Breast epithelium (tissue), 4 donors: ENCODE measurements at places on chromosomes 3 and 15. TPM values are rescaled to one million over a fixed set of nuclear protein-coding genes. Genes with fewer than 3 reads are reported as not detected.
A peak's percentile ranks its signal among the peaks of the same experiment; 100 is the strongest.

- DNase-seq, result no peak
Measured at GRCh38 chr3:45597171-45597570, 2.6 kb downstream of the LIMD1 start.

- no peak for DNase-seq
Measured at GRCh38 chr3:117708601-117709000, 999.0 kb downstream of the TUSC7 start.

GRCh38 chr3:102979191-102979590, 544.4 kb downstream of the ZPLD1 start:
- DNase-seq, result no peak

Gene RAB11A
- total RNA-seq, result 147 TPM

DNA sequence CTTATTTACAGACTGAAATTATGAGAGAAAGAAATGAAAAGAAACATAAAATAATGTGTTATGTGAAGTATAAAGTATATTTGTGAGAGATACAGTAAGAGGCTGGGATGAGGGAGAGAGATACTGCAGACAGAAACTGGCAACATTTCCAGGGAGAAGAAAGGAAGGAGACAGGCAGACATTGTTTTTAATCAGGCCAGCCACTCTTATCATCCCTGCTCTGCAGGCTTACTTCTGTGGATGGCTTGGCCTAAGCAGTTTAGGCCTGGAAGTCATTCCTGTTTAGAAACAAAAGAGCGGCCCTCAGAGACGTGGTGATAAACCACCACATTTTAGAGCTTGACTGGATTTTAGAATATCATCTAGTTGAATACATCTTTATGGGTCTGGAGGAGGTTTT, 12.4 kb downstream of the PCCB start:
- no peak for DNase-seq

GRCh38 chr3:99143493-99143892, 242.0 kb upstream of the DCBLD2 start:
- DNase-seq, result no peak

DNA sequence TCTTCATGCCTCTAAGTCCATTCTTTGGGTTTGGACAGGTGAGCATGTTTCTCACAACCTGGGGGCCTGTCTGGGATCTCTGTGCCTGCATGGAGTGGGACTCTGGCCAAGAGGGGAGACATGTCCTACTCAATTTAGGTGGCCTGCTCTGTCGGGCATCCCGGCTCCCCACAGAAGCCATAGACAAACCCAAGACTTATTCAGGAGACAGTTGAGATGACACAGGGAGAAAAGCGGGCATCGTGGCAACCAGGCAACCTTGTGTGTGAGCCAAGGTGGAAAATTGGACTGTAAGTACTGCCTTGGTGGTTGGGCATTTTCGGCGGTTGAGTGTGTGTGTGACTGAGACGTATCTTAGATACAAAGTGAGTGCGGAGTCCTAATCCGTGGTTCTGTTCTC, 40.5 kb downstream of the PPCDC start:
- DNase-seq, result no peak

DNA sequence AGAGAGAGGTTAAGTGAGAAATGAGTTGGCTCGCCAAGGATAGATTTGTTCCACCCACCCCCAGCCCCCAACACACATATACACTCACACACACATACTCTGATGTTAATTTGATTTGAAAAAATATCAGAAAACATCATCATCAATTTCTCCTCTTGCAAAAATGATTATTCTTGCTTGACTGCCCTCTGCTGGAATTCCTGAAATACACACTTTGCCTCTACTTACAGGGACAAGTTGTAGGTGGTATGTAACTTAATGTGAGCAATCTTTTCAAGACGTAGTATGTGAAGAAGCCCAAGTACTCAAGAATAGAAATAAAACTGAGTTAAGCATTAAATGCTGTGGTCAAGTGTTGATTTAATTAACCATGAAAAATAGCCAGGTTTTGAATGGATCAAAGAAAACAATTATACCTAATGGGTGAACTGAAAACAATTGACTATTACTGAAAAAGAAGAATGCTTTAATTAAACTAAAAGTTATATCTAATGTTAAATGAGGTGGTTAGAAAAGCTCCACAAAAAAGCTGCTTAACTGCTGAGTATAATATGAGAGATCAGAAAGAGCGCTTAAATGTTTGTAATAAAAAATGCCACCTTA, 46.6 kb upstream of the MDFIC2 start:
- DNase-seq, result no peak

Gene CFAP100
- total RNA-seq, result not detected

DNA sequence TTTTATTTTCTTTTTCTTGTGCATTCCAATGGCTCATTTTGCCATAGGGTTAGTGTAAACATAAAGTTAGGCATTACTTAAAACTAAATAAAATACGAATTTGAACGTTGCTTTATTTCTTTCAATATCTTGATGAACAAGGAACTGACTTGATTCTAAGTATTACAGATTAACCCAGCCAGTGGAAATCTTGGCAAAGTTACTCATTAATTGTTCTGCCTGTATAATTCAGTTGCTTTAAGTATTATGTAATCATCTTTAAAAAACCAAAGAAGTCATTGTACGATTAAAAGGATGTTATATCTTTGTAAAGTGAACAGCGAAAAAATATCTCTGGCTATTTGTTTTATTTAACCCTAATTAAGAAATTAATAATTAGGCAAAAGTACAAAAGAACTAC, 737.9 kb upstream of the BCHE start:
- no peak for DNase-seq

GRCh38 chr3:80553211-80553610, 785.4 kb upstream of the ROBO1 start:
- DNase-seq, result no peak

Gene GRK7
- not detected for total RNA-seq

Gene GATM
- 31.5 TPM for total RNA-seq

Gene ZCWPW2
- 1.3 TPM for total RNA-seq

GRCh38 chr3:99953596-99953995, 135.9 kb downstream of the CMSS1 start:
- DNase-seq, result no peak

- DNase-seq, result no peak
Measured at GRCh38 chr15:41281236-41281635, 50.2 kb downstream of the CHP1 start.

- no peak for DNase-seq
Measured at GRCh38 chr3:185844051-185844450, 19.2 kb upstream of the IGF2BP2 start.

GRCh38 chr3:11562277-11562881, 81.3 kb downstream of the VGLL4 start:
- no peak for DNase-seq

DNA sequence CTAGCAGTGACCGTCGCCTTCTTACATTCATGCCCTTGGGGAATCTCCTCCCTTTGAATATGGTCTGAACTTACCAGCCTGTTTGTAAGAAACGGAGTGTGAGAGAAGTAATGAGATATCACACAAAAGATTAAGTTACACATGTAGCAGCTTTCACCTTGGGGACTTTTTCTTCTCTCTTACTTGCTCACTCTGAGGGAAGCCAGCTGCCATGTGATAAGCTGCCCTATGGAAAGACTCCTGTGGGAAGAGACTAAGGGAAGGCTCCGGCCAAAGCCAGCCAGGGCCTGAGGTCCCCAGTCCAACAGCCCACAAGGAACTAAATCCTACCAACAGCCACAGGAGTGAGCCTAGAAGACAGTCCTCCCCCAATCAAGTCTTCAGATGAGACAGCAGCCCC, 190.4 kb upstream of the TSC22D2 start:
- DNase-seq, result no peak

DNA sequence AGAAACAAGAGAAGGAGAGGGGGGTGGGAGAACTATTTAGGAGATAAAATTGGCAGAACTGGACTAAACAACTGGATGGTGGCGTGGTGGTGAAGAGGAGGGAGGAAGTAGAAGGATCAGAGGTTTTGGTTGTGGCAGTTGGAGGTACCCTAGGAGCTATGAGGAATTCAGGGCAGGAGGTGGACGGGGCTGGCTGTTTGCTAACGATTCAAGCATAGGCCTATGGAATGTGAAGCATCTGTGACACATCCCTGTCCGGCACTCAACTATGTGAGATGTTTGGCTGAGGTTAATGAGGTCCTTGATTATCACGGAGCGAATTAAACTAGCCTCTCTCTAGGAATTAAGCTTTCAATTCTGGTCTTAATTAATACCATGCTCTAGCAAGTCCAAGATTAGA, 13.5 kb downstream of the TARS3 start:
- DNase-seq, result no peak

Gene TMC3
- 1.6 TPM for total RNA-seq

Gene GHSR
- not detected for total RNA-seq

DNA sequence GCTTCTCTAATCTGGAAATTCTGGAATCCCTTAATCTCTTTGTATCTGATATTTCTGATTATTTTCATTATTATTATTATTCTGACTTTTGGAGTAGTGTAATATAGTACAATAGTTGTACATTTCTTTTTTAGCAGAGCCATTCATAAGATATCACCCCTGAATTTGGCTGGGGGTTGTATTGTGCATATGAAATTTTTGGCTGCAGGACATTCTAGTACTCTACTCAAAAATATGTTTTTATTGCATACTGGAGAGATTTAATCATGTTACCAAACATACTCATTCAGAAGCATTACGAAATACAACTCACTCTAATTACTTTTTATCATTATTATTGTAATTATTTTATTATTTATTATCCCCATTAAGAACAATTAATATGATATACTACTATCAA, 589.7 kb upstream of the KCNMB2 start:
- DNase-seq, result no peak

GRCh38 chr15:38708672-38709180, 144.1 kb upstream of the RASGRP1 start:
- no peak for DNase-seq

- DNase-seq, result no peak
Measured at GRCh38 chr15:100596792-100597191, 5.2 kb downstream of the LINS1 start.

DNA sequence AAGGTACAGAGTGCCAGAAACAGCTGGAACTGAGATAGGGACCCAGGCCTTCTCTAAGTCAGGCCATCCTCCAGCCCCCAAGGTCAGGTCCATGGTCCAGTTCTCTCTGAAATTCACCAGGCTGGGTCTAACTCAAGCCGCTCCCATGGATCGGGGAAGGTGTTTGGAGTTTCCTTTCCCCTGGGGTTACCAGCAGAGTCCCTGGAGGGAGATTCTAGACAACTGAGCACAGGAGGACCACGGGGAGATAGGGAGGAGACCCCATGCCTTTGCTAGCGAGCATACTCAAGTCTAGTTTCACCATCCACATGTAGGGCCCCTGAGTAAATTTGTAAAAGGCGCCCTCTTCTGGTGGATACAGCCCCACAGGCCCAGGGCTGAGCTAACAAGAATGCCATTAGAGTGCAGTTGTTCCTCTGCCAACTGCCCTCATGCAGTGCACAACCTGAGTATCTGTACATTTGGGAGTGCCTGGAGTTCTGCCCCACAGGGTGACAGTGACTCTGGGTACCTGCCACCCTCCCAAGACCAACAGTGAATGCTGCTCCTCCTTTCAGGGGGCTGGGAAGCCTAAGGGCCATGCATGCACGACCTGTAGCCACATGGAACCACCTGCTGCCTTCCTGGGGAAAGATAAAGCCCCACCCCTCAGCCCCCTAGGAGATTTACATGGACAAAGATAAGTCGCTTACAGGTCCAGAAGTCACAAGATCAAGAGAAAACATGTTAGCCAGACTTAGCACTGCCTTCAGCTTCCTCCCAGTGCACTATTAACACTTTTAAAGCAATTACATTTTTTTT, 89.0 kb downstream of the IQSEC1 start:
- DNase-seq, result peak; percentile 61

Gene MYZAP
- total RNA-seq, result 12.1 TPM

DNA sequence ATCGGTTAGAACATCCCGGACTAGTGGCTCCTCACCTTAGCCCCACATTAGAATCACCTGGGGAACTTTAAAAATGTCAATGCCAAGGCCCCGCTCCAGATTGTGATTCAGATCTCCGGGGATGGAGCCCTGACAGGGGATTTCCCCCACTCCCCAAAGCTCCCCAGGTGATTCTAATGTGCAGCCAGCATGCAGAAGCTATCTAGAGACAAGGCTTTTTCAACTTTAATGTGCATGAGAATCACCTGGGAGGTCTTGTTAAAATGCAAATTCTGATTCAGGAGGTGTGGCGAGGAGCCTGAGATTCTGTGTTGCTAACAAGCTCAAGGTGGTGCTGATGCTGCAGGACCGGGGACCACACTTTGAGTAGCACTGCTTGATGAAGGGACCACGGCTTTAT, 156.7 kb downstream of the RAB11A start:
- no peak for DNase-seq

GRCh38 chr3:106789276-106789675, 588.0 kb upstream of the CCDC54 start:
- no peak for DNase-seq

Gene BLOC1S6
- 94.1 TPM for total RNA-seq

GRCh38 chr3:42117175-42118008, 26.2 kb downstream of the TRAK1 start:
- DNase-seq, result no peak

DNA sequence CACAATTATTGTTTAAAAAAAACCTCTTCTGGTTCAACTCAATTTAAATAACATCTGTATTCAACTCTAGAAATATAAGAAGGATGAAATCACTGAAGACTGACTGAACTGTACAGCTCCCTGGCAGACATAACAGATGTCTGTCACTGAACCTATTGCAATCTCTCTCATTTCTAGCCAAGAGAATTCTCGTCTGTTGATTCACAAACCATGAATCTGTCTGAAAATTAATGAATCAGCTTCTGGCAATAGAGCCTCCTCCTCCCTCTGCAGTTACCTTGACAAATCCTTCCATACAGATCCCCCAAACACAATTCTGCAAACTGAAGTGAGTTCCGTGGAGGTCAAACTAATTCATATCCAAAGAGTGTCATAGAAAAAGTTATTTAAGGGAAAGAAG, 561.4 kb downstream of the PYDC2 start:
- DNase-seq, result no peak

Gene GRIP2
- total RNA-seq, result 0.33 TPM

Gene CELSR3
- 1.1 TPM for total RNA-seq

DNA sequence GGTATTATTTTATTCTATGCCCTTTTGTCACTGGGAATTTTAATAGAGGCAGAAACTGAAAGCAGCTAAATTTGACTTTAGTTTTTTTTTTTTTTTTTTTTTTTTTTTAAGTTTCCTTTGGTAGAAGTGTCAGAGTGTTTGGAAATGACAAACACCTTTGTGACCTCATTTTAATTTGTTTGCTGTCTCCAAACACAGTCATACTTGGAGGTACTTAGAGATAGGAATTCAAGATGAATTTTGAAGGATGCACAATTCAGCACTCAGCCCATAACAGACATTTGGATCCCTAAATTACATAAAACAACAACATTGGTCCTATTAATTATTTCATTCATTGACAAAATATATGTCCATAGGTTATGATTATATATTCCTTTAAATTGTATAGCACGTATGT, 43.4 kb upstream of the NAALADL2 start:
- DNase-seq, result no peak

Gene ASB14
- not detected for total RNA-seq
